Right ventricle myocardium superior (tissue), 1 donor: ENCODE measurements at places on chromosomes 6 and 20. TPM values are rescaled to one million over a fixed set of nuclear protein-coding genes. Genes with fewer than 3 reads are reported as not detected.

THEMIS gene
- 0.13 TPM for total RNA-seq

CENPW gene
- total RNA-seq: 0.48 TPM

- peak; percentile 43 for DNase-seq
Observed at GRCh38 chr6:73803562-73804241, 107.7 kb downstream of the CD109 start.

DNA sequence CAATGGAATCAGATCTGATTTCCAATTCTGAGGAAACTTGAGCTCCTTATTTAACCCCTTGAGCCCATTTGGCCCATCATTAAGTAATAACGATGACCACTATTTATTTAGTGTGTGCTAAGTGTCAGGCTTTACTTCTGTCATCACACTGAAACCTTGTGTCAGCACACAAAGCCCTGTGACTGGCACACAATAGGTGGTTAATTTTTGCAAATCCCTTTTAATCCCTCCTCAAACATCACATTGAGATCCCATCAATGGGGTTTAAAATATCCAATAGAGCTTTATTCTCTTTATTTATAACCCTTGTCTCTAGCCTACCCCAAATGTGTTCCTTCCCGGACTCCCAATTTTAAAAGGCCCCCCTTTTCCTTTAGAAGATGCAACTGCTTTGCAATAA is 656.8 kb upstream of the CHD6 start:
- no peak for DNase-seq

DNA sequence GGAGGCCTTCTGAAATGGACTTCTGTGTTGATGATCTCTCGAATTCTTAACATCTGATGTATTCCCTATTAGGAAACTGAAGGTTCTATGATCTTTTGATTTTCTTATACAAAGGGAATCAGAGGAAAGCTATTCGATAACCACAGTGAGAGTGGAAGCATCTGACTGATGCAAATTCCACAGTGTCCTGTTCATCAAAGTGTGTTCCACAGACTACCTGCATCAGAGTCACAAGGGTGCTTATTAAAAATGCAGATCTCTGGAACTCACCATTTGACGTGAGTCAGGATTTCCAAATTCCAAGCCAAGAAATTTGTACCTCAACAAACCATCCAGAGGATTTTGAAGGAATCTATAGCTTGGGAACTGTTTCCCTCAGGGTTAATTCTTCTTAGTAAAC is 4.4 kb upstream of the MEP1A start:
- DNase-seq: no peak
